ENCODE measurements at places on chromosomes 3 and 15. TPM values are rescaled to one million over a fixed set of nuclear protein-coding genes. Genes with fewer than 3 reads are reported as not detected.

NAA80 gene
- 19.4 TPM for total RNA-seq

SLC28A2 gene
- not detected for total RNA-seq

EPHB1 gene
- 0.60 TPM for total RNA-seq

GRK7 gene
- not detected for total RNA-seq

FOXL2 gene
- total RNA-seq, result not detected

ZNF620 gene
- total RNA-seq, result 4.3 TPM

TRIM71 gene
- 0.08 TPM for total RNA-seq

SLC27A2 gene
- 20.1 TPM for total RNA-seq

FSTL1 gene
- total RNA-seq, result 0.39 TPM

ATP8B4 gene
- 16.1 TPM for total RNA-seq

ICE2 gene
- total RNA-seq, result 76.1 TPM

DZIP1L gene
- not detected for total RNA-seq

ZNF660 gene
- total RNA-seq, result 1.1 TPM

PLSCR2 gene
- not detected for total RNA-seq

DNA sequence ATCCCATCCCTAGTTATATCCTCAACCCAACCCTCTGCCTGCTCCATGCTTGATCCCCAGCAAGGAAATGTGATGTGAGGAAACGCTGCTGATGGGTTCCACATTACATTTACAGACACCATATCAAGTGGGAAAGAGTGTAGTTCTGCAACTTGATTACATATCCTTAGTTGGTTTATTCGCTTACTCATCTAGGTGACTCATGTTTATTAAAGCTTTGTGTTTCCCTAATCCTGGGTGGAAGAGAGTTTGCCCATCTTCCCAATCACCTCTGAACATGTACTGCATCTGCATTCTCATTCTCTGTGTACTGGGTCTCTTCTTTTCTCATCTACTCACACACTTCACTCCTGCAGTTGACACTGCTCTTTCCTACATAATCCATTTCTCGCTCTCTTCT, 91.7 kb upstream of the PDZRN3 start:
- DNase-seq, result no peak

- DNase-seq, result no peak
These were observed 20.9 kb downstream of the OSBPL10 start for GRCh38 chr3:31959951-31960792.

DNA sequence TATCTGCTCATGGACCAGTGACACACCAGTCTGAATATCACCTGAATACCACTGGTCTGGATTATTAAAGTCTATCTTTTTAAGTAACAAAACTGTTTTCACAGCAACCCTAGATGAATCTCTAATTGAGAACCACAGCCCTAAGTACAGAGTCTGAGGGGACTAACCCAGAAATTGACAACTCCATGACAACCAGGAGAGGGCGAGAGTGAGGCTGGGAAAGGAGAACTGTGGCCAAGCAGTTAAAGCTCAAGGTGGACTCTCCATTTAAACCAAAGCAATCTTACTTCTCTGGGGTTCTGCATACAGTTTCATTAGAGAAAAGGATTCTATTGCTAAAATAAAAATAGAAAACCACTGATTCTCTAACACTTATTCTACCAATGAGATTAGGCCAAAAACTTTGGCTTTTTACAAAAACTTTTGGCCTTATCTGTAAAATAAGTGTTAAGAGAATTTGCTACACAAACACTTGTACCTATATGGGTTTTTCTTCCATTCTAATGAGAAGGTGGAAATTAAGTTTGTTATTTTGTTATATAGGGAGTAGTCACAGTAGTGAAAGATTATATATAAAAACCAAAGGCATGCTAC, 11.4 kb downstream of the NEK10 start:
- peak; percentile 62 for DNase-seq

GRCh38 chr15:41278319-41278718, 47.3 kb downstream of the CHP1 start:
- DNase-seq, result no peak

- peak; percentile 81 for DNase-seq
These were observed at the start of gene LACTB for GRCh38 chr15:63121382-63122001. LACTB (plus strand) TSS chr15:63121861; CDS start chr15:63121872, 11 bp downstream.

DNA sequence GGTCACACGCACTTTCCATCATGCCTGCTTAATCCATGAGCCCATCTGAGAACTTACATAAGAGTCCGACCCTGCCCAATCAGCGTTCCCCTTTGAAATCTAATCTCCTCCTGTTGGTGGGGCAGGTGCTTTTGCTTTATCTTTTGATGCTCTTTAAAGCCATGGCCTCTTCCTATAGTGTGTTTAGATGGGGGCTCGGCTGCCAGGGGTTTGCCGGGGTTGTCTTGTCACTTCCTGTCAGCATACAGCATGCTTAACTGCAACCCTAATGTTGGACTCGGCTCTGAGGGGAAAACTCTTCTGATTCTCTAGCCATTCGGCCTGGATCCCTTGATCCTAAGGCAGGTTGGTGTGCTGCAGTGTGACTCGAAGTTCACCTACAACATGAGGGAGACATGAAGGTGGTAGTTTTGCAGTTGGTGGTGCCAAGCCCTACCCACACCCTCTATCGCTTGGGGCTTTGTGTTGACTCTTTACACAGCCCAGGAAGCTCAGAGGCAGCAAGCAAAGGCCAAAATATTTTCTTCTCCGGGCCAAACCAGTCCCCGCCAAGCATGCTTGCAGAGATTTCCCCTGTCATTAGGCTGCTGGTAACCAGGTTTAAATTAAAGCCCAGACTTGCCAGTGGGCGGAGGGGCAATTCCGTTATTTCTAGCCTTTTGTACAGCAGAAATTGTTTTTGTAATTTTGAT, 218.7 kb downstream of the FEZF2 start:
- no peak for DNase-seq

- no peak for DNase-seq
These were observed 11.1 kb upstream of the UBE2Q2 start for GRCh38 chr15:75832114-75832513.

DNA sequence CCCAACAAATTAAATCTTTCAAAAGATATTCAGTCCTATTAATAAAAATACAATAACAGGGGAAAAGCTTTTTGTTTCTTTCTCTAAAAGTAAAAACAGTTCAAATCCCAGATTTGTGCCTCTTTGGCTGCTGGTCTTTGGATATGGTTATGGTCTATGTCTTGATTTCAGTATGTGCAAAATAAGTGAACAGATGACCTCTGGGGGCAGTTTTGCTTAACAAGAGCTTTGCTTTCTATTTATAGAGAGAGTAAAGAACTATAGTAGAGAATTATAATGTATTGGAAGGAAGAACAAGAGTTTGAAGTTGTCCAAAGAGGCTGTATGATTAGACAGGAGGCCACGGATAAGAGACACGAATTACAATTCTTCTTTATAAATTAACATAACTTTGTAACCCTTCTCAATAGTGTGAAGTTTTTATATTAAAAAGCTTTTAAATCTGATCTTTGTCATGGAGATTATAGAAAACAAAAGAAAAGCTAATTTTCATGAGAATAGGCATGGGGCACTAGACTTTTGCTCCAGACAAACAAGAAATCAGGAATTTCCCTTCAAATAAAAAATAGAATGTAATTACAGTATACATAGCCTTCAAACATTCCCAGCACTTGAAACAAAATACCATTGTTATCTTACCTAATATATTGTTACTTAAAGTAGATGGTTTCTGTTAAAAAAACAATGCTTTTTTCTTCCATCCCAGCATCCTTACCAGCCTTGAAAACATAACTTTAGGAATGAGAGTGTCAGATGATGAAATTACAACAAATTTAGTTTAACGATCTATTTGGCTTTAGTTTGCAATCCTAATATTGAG, 432.7 kb upstream of the ARHGEF26 start:
- DNase-seq, result no peak

- no peak for DNase-seq
These were observed 321.7 kb downstream of the GABRG3 start for GRCh38 chr15:27292641-27293040.

DNA sequence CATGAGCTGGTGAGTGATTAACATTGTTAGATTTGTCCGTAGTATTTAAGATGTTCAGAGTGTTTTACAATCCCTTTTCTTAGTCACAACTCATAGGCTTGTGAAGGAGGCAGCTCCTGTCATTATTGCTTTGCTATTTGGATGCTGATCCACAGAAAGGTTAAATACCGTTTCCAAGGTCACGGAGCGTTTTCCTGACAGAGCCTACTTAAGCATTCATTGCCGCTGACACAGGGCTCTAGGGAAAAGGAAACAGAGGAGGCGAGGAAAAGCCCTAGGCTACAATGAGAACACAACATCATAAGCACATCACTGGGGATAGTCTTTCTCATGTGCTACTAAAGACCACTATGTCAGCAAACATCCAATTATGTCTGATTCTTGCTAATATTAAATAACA, 38.5 kb upstream of the CPB1 start:
- DNase-seq, result no peak

DNA sequence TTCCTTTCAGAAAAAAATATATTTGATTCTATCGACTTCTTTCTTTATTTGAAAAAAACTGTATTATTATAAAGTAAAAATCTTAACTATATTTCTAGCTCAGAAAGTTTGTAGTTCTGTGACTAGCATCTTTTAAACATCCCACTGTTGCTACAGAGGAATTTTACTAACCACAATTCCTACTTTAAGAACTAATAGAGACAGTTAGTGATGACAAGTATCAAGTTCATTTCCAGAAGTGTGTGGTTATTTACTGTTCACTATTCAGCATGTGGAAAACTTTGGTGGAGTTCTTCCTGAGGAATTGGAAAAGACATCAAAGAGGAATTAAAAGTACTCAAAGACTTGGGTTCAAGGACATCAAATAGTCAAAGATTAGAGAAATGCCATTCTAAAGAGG, 524.1 kb upstream of the CBLB start:
- no peak for DNase-seq

GRCh38 chr3:182276512-182276911, 516.8 kb upstream of the ATP11B start:
- DNase-seq, result no peak

GRCh38 chr15:83512459-83512858, 65.3 kb downstream of the SH3GL3 start:
- no peak for DNase-seq

- no peak for DNase-seq
These were observed 6.8 kb upstream of the SNX22 start for GRCh38 chr15:64144565-64145281.

DNA sequence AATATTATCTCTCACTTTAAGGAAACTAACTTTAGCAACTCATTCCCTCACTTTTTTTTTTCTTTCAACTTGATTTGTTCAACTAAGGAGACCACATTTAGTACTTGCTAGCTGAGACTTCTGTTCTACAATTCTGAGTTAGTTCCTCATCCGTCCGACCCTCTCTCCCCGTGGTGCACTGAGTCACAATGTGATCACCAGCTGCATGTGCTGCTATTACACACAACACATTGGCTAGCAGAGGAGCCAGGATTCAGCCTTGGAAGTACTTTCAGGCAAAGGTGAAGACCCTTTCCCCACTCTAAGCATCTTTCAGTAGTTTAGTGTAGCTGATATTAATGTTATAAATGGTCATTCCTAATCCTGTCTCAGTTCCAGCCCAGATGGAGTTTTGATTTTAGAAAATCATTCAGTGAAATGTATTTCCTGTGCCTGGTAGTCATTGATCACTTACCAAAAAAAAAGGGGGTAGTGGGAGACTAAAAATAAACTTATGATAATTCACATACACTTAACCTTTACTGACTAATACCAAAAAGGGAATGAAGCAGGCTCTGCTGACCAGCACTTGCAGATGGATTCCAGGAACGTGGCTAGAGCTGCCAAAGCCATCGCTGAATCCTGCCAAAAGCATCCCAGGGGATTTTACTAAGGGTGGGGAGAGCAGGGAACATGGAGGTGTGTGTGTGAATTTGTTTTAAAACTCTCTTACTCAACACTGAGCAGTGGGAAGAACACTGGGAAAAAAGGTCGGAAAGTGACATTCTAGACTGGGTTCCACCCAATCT, 424.8 kb downstream of the LPP start:
- DNase-seq, result no peak

DNA sequence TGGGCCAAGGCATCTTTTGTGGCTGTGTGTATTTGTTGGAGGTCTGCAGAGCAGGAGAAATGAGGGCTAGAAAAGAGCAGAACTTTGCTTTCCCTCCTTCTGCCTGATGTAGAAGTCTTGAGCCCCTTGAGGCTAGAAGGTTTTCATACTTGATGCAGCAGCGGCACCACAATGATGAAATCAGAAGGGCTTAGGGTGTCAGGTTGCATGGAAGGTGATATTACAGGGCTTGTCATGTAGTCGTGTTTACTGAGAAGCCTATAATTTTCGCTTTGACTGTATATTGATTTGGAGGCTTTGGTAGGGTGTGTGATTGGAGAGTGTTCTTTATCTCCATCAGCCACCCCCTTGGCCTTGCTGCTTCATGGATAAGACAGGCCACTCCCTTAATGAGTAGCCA, 339.8 kb downstream of the THSD4 start:
- DNase-seq, result no peak

Measured in activated naive CD4-positive, alpha-beta T cell treated with anti-CD3 and anti-CD28 coated beads, Interleukin-2, amount 50 U/mL, for 72 hours (primary cell).